ENCODE measurements at places on chromosomes 11 and 22.
A peak's percentile ranks its signal among the peaks of the same experiment; 100 is the strongest.

DNA sequence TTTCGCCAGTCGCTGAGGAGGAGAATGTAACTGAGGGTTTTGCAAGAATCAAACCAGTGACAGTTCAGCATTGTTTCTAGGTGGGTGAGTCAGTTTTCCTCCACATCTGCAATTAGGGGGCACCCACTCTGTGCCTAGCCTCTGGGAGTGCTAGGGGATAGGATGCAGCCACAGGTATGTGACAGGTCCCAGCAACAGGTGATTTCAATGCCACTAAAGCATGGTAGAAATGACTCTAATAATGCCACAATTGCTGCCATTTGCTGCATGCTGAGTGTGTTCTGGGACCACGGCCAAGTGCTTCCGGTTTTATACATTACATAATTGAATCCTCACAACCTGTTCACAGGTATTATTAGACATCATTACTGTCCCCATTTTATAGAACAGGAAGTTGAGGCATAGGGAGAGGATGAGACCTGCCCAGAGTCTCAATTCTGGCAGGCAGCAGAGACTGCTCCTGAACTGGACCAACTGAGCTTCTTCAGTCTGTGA is 556 bp downstream of the CRYBB2 start:
- no peak overlapping the region for H3K27ac ChIP-seq
- H3K4me3 ChIP-seq, result no peak overlapping the region
- DNase-seq, result no peak
- no peaks in the 10 kb centered on the region for H3K36me3 ChIP-seq
- no peaks in the 10 kb centered on the region for H3K27me3 ChIP-seq

GRCh38 chr11:128893578-128894285 is 2.6 kb downstream of the KCNJ5 start:
- no peak overlapping the region for H3K4me3 ChIP-seq
- peaks cover 23% of the 10 kb centered on the region for H3K4me1 ChIP-seq
- no peak for DNase-seq

- no peaks in the 10 kb centered on the region for H3K36me3 ChIP-seq
- no peaks in the 10 kb centered on the region for H3K27me3 ChIP-seq
- H3K4me3 ChIP-seq, result no peak overlapping the region
- DNase-seq, result no peak
Observed at GRCh38 chr11:116285026-116285425, 487.8 kb downstream of the BUD13 start.

DNA sequence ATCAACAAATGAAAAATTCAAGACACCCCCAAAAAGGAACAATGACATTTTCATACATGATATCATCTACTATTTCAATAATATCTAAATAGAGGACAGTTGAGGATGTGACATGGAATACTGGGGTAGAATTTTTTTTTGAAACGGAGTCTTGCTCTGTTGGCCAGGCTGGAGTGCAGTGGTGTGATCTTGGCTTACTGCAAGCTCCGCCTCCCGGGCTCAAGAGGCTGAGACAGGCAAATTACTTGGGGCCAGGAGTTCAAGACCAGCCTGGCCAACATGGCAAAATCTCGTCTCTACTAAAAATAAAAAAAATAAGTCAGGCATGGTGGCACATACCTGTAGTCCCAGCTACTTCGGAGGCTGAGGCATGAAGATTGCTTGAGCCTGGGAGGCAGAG is 41.4 kb downstream of the LRRC74B start:
- no peak overlapping the region for H3K27ac ChIP-seq
- no peaks in the 10 kb centered on the region for H3K36me3 ChIP-seq
- no peaks in the 10 kb centered on the region for H3K27me3 ChIP-seq
- DNase-seq, result no peak
- no peak overlapping the region for H3K4me3 ChIP-seq

GRCh38 chr22:20186183-20186870 is 35.5 kb upstream of the CCDC188 start:
- peak; percentile 86 for DNase-seq
- no peaks in the 10 kb centered on the region for H3K4me1 ChIP-seq
- H3K27ac ChIP-seq, result no peak overlapping the region
- no peaks in the 10 kb centered on the region for H3K36me3 ChIP-seq

Data from GM23338 (cell line).